ENCODE measurements at places on chromosomes 1 and 21.

- DNase-seq, result no peak
These were observed 546 bp downstream of the KIF21B start for GRCh38 chr1:201022820-201023516.

DNA sequence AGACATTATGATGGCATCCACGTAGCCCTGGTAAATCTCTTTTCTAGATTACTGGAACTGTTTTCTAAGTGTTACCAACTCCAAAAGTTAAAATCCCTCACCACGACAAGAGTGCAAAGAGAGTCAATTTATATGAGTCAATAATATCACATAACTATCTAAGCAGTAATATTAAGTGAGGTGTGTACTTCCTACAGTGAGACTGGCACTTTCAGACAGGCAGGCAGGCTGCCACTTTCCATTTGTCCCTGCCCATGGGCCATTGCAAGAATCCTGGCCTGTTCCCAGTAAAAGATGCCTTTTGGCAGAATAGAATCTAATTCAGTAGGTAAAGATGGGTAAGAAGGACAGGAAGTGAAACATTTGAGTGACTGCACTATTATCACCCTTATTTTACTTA lies 355.6 kb downstream of the PTBP2 start:
- DNase-seq, result no peak

DNA sequence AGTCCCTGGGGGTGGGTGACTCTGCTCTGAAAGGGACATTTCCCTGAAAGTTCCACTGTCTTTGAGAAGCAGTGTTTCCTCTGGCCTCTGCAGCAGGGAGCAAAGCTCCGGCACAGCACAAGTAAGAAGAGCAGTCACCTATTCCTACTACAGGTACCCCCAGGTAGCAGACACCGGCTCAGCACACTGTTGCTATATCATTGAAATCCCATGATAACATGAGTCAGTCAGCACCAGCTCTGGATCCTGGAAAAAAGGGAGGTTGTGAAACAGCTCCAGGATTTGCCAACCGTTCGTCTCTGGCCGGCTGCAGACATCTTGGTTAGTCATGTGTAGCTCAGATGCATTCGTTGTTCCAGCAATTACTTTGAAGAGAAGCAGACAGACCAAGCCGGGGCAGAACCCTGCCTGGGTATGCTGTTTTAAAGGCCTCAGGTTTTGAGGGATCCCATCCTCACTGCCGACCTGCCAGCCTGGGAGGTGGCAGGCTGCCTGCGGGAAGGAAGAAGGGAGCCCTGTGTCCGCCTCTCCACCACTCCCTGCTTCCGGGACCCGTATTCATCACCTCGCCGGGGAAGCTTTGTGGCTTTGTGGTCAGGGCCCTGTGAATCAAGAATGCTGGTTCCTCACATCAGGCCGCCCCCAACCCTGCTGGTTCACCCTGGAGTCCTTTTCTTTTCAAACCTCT lies 139.2 kb downstream of the CLIC6 start:
- DNase-seq, result peak; percentile 28

- DNase-seq, result no peak
These were observed 122.3 kb upstream of the CXADR start for GRCh38 chr21:17390569-17390968.

DNA sequence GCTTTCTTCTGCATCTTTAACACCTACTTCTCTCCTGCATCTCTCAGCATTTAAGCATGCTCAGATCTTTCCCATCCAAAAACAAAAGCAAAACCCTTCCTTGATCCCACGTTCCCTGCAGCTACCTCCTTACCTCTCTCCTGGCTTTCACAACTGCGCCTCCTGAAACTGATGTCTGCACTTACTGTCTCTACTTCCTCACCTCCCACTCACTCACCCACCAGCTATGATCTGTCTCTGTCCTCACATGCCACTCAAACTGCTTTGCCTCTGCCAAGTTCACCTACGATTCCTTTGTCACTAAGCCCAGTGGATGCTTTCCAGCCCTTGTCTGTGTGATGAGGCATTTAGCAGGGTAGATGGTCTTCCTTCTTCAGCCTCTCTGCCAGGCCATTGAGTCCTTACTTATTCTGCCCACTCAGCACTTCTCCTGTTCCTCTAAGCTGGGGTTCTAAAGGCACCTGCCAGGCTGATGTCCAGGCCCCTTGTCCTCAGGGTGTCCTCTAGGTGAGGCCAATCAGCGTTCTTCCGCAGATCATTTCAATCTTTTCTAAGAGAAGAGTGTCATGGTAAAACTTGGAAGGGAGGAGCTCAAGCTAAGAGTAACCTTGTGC lies 10.0 kb upstream of the GJB3 start:
- DNase-seq, result no peak

DNA sequence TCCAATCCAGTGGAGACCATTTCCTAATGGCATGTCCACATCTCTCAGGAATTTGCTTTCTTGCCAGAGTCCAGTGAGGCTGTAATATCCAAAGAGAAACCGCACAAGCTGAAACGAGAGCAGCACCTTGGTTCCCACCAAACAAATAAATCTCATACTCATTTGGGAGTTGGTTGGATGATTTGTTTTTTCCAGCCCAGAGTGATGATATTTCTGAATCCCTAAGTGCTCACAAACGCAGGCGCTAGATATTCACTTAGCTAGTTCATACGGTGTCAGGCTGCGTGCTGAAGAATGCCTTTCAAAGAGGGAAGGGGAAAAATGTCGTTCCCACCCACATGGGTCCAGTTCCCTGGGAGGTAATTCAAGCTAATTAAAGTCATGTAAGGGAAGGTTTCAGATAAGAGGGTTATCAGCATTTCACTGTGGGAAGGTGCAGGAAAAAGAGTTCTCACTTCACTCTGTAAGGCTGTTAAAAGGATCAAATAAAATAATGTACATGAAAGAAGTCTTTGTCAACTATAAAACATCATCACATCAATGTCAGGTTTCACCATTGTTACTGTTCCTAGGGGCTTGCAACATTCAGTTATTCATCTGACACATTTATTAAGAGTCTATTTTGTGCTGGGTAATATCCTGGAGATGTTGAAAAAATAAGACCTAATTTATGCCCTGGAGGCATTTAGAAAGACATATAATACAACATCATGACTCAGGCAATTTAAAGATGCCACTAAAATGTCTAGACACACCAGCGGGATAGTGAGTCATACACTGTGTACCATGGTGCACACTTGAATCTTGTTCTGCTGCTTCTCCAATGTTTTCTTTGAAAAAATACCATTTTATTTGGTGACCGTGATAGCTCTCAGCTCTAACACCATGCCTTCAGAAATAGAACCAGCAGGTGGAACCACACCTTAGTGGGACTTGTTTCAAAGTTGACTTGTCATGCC lies 19.3 kb downstream of the DPT start:
- DNase-seq, result no peak

GRCh38 chr1:89339039-89339438 lies 24.8 kb upstream of the GBP6 start:
- no peak for DNase-seq

DNA sequence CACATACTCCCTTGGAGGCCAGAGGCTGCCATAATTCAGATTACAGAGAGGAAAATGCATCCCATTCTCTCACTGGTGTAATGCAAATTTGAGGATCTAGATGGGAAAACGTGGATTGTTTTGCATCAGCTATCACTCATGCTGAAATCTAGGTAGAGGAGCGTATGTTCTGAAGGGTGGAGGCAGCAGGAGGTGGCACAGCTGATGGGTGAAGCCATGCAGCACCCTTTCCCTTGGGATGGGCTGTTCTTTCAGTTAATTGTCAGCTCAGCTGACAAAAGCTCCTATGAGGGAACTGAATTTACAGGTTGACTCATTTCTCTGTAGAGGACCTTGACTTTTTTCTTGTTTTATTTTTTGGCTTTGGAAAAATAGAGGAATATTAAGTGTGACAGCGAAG lies 41.8 kb downstream of the CAMTA1 start:
- no peak for DNase-seq

DNA sequence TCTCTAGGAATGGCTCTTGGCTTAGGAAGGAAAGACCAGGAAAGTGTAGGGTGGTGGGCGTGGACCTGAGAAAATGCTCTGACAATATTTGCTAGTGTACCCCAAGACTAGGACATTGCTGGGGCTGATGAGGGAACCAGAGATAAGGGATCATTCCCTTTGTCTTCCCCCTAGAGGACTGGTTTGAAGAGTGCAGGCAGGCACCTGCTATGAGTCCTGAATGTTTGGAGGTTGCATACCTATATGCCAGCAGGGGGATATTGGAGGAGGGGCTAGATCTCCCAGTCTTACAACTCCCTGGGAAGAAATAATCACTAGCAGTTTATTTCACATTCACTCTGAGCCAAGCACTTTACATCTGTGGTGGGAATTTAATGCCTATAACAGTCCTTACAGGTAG lies 6.0 kb upstream of the BCL10 start:
- DNase-seq, result no peak

- DNase-seq, result no peak
These were observed 10.9 kb downstream of the NR5A2 start for GRCh38 chr1:200038325-200038980.

- DNase-seq, result no peak
These were observed 1.1 kb upstream of the ATP8B2 start for GRCh38 chr1:154324241-154324640.

GRCh38 chr1:208892147-208892546 lies 648.0 kb upstream of the PLXNA2 start:
- DNase-seq, result no peak

DNA sequence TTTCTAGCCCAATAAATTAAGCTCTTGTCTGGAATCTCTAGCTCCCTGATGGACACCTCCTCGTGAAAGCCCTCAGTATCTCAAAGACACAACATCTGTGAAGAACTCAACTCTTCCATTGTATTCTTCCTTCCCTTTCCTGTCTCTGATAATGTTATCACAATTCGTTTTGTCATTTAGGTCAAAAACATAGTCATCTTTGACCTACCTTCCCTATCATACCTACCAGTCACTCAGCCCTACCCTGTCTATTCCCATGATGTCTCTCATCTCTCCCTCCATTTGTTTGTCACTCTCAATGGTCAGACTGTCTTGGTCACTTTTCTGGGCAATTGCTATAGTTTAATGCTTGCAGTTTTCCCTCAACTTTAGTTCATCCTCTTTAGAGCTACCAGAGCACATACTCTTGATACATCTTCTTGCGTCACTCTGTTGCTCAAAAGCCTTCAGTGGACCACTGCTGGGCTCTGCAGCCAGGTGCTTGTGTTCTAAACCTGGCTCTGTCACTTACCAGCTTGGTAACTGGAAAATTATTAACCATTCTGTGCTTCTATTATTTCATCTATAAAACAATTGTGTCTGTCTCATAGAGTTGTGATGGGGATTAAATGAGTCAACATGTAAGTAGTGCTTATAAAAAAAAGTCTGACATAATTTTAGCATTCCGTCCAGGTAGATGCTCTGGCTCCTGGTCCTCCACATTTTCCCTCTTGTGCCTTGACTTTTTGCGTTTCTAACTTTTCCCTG lies 39.6 kb downstream of the DDR2 start:
- no peak for DNase-seq

DNA sequence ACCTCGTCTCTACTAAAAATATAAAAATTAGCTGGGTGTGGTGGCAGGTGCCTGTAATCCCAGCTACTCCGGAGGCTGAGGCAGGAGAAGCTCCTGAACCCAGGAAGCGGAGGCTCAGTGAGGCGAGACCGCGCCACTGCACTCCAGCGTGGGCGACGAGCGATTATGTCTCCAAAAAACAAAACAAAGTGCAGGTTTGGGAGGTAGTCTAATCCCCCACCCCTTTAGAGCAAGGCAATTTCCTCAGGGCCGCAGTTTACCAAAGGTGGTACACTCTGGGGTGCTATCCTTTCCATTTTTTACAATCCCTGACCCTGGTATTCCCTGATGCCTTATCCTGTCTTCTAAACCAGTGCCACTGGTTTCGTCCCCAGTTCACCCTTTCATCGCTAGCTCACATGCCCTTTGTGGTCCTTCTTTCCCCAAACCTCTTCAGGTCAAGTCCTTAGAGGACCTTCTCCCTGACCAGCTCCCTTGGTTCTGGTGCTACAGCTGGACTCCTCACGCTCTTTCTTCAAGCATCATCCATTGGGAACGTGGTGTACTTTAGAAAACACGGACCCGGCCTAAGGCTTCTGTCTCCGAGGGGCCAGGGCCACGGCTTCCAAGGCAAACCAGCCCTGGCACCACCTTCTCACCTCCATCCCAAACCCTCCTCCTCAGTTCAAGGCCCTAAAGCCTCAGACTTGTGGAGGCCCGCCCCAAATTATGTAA lies 873 bp downstream of the IFT25 start:
- DNase-seq, result no peak

- DNase-seq, result no peak
These were observed 52.1 kb upstream of the AKT3 start for GRCh38 chr1:243902100-243902499.

DNA sequence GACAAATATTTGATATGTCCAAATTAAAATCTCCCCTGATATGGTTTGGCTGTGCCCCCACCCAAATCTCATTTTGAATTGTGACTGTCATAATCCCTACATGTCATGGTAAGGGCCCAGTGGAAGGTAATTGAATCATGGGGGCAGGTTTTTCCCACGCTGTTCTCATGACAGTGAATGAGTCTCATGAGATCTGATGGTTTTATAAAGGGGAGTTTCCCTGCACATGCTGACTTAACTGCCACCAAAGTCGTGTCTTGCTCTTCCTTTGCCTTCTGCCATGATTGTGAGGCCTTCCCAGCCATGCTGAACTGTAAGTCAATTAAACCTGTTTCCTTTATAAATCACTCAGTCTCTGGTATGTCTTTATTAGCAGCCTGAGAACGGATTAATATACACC lies 207.0 kb downstream of the BARHL2 start:
- DNase-seq, result no peak

DNA sequence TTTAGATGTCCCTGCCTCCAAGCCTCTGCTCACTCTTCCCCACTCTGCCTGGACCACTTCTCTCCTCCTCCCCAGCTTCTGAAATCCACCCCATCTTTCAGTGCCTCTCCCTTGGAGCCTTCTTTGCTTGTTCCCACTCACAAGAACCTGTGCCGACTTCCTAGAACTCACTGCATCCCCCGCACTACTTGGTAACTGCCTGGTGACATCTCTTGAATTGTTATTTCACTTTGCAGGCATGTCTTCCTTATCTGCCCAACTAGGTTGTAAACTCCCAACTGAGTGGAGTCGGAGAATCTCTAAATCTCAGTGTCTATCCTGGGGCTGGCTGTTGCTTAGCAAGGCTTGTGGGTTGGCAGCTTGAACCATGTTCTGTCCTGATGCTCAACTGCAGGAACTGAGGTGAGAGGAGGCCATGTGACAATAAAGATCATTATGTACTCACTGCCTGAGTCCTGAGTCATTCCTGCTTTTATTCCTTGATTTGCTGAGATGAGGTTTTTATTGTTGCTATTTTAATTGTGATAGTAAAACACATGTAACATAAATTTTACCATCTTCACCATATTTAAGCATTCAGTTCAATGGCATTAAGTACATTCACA lies 3.9 kb downstream of the KPRP start:
- DNase-seq, result no peak

DNA sequence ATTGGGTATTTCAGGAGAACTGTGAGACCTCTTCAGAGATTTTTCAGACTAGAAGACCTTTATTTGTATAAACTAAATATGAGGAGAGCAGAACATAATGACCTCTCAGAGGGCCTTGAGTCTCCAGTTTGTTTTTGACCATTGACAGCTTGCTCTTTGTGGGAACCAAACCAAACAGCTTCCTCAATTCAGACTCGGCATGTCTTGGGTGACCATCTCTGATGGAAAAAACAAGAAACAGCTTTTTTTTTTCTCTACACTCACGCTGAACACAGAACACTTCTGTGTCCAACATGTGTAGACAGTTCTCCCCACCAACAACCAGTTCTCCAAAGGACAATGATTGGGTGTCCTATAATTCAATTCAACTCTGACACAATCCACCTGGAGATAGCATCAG lies 11.5 kb downstream of the ATP1A4 start:
- DNase-seq, result no peak

GRCh38 chr1:173269490-173270230 lies 62.5 kb upstream of the TNFSF4 start:
- no peak for DNase-seq
